ENCODE measurements at places on chromosomes 2 and 18.

DNA sequence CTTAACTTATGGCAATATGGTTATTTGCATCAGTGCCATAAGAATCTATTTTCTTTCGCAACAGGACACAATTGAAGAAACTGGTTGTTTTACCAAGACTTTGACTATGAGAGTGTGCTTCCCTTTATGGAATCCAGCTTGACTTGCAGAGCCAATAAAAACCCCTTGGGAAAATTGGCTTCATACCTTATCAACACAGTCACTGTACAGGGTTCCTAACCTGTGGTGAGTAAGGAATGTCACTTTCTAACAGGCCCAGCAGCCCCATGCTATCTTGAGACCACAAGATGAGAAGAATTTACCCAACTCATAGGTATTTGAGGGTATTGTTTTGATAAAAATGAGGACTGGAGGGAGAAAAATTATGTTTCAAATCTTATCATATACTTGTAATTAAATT is 418.5 kb upstream of the MAP2 start:
- no peak for DNase-seq

DNA sequence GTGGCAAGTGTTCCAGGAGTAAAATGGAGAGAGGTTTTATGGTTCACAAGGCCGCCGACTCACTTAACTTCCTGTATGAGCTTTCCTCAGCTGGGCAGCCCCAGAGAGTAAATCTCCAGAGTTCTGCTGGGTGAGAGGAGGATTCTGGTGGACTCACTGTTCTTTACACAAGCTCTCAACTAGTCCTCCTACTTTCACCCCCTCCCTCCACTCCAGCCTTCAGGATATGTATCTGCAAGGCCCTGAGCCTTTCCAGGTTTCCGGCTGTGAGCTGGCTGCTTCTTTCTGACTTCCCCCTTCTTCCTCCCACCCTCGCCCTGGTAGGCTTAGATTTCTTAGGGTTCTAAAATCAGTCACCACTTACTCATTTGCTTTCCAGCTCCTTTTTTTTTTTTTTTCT is 34.0 kb downstream of the EML6 start:
- DNase-seq, result no peak

DNA sequence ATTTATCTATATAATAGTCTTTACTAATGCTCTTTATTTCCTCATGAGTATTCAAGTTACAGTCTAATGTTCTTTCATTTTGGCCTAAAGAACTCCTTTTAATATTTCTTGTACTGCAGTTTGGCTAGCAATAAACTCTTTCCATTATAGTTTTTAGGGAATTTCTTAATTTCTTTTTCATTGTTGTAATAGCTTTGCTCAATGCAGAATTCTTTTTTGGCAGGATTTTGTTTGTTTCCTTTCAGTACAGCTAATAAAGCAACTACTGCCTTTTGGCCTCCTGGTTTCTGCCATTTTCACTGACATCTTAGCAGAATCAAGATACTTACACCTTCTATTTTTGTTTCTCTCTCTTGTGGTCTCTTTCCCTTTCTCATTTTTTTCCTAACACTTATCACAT is 390.4 kb upstream of the RGPD4 start:
- DNase-seq, result no peak

DNA sequence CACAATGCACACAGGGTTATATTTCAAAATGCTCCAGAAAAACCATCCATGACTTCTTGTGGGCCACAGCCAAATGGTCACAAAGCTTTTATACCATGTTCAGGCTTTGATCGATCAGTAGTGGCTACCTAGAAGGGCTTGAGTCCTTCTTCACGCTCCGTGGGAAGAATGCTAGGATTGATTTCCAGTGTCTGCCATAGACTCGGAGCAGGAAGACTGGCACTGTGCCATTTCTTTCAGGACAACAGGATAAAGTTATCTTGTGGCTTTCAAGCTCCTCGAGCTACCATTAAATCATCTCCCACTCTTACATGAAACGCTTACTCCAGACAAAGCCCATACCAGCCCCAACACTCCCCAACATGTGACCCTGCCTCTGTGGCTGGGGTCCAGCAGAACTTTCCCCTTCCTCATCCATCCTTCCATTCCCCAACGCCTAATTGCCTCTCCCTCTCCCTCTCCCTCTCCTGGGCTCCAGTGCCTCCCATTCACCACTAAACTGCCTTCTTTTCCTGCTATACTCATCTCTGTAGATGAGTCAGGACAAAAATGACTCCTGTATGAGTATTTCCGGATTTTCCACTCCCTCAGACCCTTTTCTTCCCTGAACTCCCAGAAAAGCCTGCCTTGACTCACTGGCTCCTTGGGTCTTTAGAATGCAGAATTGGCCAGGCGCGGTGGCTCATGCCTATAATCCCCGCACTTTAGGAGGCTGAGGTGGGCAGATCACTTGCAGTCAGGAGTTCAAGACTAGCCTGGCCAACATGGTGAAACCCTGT is 40.9 kb downstream of the ADD2 start:
- no peak for DNase-seq

GRCh38 chr2:66387016-66387753 is 47.7 kb upstream of the MEIS1 start:
- DNase-seq, result no peak

GRCh38 chr2:8453904-8454302 is 228.0 kb upstream of the ID2 start:
- DNase-seq, result no peak

DNA sequence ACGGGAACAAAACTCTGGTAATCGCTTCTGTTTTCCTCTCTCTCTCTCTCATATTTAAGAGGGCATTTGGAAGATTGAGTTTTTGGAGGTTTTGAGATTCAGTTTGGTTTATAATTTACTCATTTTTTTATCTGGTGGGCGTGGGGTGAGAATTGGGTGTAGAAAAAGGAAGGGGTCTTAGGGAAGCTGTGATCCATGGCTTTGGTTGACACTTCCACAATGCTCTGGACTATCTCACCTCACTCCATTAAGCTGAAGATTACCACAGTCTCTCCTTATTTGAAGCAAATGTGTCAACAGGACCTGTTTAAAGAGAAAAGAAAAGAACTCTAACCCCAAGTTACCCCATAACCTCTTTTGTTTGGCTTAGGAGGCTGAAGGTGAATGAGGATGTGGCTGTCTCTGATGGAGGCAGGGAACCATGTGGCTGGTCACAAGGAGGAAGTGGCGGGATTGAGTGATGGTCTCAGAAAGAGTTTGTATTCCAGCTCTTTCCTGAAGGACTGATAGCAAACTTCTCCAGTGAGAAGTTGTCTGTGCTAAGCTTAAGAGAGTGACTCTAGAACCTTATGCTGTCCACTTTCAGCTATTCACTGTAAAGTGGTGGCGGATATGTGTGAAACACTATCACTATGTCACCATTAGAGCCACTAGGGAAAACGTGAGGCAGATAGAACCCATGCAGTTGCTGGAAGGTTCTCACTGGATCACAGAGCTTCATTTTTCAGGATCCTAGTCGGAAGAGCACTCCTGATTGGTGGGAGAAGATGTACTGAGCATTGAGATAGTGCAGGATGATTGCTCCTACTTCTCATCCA is 934 bp downstream of the ZNF804A start:
- DNase-seq, result no peak

- no peak for DNase-seq
These were observed 215.4 kb downstream of the ZBTB7C start for GRCh38 chr18:48193521-48194492.

- no peak for DNase-seq
These were observed 446.8 kb upstream of the GCFC2 start for GRCh38 chr2:76157531-76157930.

GRCh38 chr2:165294912-165295311 is 55.7 kb downstream of the SCN2A start:
- DNase-seq, result no peak

DNA sequence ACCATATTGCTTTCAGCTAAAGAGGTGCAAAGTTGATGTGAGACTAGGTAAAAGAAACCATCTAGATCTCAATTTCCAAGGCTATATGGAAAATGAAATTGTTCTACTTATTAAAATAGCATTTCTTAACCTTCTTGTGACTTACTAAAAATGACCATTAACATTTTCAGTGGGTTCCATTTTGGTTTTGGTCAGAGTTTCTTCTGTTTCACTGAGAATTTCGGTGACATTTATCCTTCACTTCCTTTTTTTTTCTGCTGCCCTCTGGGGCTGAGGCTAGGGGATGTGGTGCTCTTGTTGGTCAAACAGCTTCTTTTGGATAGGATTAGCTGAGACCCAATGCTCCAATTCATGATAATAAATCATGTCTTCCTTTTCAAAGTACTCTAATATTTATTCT is 44.3 kb upstream of the REL start:
- no peak for DNase-seq
